ENCODE measurements at places on chromosomes 1 and 21.

DNA sequence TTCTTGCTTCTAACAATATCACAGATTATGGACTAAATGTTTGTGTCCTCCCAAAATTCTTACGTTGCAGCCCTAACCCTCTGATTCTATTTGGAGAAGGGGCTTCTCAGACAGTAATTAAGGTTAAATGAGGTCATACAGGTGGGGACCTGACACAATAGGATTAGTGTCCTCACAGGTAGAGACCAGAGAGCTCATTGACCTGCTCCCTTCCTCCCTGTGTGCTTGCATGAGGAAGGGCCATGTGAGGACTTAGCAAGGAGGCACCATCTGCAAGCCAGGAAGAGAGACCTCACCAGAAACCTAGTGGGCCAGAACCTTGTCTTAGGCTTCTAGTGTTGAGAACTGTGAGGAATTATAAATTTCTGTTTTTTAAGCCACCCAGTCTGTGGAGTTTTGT, 322.6 kb downstream of the SMYD3 start:
- no peak for DNase-seq

- DNase-seq: no peak
Measured at GRCh38 chr1:109258481-109259466, 9.4 kb downstream of the CELSR2 start.

DNA sequence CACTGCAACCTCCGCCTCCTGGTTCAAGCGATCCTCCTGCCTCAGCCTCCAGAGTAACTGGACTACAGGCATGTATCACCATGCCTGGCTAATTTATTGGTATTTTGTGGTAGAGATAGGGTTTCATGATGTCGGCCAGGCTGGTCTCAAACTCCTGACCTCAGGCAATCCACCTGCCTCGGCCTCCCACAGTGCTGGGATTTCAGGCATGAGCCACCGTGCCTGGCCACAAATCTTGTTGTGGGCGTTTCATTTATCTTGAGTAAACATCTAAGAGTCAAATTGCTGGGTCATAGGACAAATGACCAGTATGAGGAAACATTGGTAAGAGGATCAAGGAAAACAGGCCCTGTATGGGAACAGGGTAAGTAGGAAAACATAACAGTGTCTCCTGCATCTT, 17.9 kb downstream of the TMEM200B start:
- no peak for DNase-seq

- DNase-seq: no peak
Measured at GRCh38 chr21:26115305-26115704, 55.3 kb downstream of the APP start.

GRCh38 chr1:46611691-46612221, 4.9 kb downstream of the MOB3C start:
- DNase-seq: peak; percentile 26

DNA sequence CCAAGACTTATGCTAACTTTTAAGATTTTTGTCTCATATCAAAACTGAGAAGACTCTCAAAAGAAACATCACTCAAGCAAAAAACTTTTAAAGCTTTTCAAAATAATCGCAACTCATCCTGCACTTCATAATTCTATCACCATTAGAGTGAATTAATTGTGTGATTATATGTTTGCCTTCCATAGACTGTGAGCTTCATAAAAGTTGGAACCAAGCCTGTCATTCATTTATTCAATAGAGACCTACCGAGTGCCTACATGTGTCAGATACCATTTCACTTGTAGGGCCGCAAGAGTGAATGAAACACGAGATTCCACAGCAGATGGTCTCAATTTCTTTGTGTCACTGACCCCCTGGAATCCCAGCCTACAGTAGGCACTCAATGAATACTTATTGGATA, 106.4 kb downstream of the RHOU start:
- no peak for DNase-seq

GRCh38 chr1:151760597-151761385, 2.5 kb downstream of the MRPL9 start:
- DNase-seq: no peak

GRCh38 chr1:245871915-245872314, 635.2 kb downstream of the SMYD3 start:
- no peak for DNase-seq

DNA sequence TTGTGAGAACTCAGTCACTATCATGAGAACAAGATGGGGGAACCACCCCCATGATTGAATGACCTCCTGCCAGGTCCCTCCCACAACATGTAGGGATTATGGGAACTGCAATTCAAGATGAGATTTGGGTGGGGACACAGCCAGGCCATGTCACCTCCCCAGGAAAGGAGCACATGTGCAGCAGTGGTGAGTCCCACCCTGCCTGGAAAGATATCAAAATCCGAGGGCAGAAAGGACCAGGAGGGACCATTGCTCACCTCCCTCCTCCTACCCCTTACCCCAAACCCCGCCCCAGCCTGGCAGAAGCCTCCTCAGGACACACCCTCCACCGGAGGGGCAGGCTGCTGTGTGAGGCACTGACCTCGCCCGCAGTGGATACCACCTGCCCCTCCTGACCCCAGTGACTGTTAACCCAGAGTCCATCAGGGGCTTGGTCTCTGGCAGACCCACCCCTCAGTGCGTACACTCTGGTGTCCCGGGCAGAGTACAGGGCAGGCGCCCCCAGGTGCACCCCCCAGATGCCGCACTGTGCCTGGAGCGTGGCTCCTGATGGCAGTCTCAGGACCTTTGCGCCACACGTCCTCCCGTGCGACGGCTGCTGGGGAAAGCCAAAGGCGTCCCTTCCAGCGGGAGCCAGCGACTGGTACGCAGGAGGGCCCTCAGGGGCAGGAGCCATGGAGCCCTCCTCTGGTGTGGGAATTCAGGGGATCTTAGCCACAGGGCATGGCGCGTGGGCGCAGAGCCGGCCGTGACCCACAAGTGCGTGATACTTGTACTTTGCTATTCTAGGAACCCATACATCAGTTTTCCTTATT, 20.9 kb downstream of the PDXK start:
- no peak for DNase-seq

- DNase-seq: no peak
Measured at GRCh38 chr21:35358008-35358407, 308.9 kb upstream of the RUNX1 start.

DNA sequence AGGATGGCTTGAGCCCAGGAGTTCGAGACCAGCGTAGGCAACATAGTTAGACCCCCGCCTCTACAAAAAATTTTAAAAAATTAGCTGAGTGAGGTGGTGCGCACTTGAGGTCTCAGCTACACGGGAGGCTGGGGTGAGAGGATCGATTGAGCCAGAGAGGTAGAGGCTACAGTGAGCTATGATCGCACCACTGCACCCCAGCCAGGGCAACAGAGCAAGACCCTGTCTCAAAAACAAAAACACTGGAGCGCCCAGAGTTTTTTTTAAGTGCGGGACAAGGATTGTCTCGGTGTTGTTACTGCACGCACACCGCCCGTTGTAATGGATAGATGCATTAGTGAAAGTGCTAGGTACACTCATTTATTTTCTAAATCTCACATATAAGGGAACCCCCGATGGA, 37.1 kb downstream of the PIK3CD start:
- no peak for DNase-seq

DNA sequence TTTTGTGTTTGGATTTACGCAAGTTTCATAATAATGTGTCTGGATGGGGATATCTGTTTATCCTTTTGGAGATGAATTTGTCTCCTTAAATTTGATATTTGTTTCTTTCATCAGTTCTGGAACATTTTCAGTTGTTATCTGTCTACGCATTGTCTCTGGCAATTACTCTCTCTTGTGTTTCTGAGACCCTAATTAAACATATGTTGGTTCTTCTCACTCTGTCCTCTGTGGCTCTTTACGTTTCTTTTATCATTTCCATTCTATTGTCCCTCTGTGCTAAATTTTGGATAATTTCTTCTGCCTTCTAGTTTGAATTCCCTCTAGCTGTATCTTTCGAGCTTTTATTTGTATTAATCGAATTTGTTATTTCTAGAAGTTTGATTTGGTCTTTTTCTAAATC, 17.5 kb upstream of the PRELP start:
- no peak for DNase-seq

DNA sequence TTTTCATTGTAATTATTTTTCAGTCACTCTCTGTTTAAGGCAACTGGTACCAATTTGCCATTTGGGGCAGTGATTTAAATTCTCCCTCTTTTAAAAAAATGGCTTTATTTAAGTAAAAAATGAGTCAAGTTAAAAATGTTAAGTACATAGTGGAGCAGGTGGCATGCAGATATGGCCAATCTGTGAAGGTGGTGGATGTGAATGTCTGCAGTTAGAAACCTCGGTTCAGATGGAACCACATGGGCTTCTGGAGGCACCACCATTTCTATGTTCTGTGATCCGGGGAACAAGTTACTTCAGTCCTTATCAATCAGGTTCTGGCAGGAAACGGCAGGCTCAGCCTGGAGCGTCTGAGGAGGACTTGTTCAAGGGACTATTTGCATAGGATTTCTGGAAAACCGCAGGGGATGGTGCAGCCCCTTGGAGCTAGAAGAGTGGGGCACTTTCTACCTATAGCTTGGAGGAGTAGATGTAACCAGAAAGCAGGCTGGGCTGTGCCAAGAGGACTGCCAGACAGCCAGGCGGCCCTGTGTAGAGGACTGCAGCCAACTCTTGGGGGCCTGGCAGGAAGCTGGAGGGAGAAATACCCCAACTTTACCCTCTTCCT, 12.3 kb downstream of the IGSF21 start:
- no peak for DNase-seq

- DNase-seq: no peak
Measured at GRCh38 chr21:32346951-32347350, 45.9 kb downstream of the URB1 start.

DNA sequence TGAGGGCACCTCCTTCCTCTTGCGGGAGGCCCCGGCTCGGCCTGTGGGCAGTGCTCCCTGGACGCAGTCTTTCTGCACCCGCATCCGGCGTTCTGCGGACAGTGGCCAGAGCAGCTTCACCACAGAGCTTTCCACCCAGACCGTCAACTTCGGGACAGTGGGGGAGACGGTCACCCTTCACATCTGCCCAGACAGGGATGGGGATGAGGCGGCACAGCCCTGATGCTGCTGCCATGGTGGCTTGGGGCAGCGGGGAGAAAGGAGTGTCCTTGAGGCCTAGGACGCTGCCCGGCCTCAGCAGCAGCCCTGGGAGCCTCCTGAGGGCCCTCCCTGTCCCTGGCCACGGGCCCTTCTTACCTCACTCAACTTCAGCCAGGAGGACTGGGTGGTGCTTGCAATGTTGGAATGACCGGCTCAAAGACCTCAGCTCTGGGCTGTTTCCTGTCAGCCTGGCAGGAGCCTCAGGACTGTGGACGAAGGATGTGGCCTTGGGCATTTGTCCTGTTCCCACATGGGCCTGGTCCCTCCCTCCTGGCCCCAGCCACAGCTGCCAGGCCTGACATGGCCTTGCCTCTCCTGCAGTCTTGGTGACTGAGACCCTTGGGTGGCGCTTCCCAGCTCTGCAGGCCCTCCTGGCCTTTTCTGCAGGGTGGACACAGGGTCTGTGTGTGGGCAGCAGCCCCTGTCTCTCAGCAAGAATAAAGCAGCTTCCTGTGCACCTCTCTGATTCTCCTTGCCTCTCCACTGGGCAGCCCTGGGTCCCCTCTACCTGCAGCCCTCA, 45.9 kb downstream of the TRIM11 start:
- no peak for DNase-seq

DNA sequence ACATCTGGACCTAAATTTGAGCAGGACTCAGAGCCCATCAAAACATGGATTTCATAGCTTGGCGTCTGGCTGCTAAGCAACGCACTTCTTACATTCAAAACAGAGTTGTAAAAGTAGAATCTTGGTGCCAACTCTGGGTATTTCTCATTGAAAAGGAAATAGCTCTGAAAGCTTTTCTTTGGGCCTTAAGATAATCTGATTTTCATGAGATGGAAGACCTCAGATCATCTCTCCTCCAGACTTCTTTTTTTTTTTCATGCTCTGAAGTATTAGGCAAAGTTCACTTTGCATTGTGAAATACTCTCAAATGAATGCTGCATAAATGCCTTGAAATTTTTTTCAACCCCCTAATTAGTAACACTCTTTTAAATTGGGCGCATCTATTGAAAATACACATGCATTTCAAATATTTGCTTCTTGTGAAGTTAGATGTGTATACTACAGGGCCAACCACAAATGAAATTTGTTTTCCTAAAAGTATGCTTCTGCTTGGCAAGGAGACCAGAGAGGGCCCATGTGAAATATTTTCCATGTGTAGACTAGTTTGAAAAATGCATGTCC, 4.2 kb downstream of the ADAMTS5 start:
- DNase-seq: no peak

- no peak for DNase-seq
Measured at GRCh38 chr1:112651205-112651604, 23.3 kb upstream of the MOV10 start.

GRCh38 chr1:119784191-119784781, 15.6 kb upstream of the HMGCS2 start:
- DNase-seq: peak; percentile 57

DNA sequence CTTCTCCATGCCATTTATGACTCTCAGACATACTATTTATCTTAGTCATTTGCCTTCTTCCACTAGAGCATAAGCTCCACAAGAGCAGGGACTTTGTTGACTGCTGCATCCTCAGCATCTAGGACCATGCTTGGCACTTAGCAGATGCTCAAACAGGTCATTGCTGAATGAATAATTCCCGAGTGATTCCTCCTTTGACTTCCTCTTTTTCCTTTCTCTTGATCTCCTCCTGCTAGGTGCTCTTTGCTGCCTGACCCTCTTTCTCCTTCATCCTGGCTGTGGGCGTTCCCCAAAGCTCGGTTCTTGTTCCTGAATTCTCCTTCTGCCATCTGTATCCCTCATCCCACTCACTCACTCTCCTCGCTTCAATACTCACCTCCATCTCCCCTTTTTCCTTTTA, 23.5 kb downstream of the SYT6 start:
- no peak for DNase-seq

Data from AML-193 (cell line).